Urothelium cell line (cell line): ENCODE measurements at places on chromosomes 2 and 18.
A peak's percentile ranks its signal among the peaks of the same experiment; 100 is the strongest.

DNA sequence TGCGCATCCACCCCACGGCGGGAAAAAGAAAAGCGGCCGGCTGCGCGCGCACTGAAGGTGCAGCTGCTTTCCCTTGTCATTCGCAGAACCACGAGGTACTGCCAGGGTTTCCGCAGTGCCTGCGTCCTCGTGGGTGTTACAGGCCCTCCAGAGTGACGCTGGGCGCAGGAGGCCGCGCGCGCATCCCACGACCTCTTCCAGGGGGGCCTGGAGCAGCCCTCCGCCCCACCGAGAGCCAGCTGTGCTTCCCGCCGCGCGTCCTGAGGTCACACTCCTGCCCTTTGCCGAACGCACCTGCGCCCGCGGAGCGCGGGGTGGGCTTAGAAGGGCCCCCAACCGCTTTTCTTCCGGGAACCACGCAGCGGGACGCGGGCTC is 378 bp upstream of the IAH1 start:
- no peak for DNase-seq

GRCh38 chr2:64658269-64658668 is 4.6 kb upstream of the SERTAD2 start:
- DNase-seq: no peak

GRCh38 chr2:165833156-165833555 is 39.1 kb upstream of the GALNT3 start:
- DNase-seq: peak; percentile 60

- no peak for DNase-seq
These were observed 4.9 kb downstream of the TUBB6 start for GRCh38 chr18:12312976-12313375.

- no peak for DNase-seq
These were observed 53.6 kb upstream of the LPIN2 start for GRCh38 chr18:3066341-3067110.

DNA sequence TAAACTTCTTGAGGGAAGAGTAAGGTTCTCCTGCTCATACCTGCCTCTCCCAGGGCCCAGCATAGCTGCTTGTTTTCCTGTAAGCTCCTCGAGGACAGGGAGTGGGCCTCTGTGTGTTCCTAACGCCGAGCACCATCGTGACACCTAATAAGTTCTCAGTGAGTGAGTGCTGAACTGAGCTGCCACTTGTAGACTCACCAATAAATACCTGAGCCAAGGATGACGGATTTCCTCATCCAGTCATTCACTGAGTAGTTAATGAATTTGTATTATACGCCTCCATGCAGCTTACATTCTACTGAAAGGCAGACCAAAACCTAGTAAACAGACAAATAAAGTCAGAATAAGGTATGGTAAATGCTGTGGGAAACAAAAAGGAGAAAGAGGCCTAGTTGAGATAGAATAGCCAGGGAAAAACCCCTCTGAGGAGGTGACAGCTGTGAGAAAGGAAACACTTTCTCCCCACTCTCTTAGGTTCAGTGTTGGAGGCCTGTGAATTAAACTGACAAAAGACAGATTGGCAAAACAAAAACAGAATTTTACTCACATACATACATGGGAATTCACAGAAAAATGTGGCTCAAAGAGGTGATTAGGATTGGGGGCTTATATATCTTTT is 138.6 kb downstream of the B3GNT2 start:
- no peak for DNase-seq

- no peak for DNase-seq
These were observed 1.7 kb downstream of the UNC80 start for GRCh38 chr2:209773377-209773776.

DNA sequence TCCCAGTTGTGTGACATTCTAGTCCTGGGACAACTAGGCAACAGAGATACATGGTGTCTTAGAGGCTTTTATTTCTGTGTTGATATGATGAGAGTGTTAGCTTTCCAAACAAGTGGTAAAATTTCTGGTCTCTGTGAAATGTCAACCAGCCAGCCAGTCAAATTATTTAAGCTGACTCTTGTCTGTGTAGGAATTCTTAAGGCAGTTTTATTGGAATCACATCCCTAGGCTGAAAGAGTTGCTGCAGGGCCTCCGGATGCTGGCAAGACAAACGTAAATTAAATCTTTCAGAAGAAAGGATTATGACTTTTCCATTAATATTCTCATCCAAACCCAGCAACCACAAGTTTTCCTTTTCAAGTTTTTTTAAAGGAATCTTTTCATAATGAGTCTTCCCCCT is 44.6 kb downstream of the SERPINB7 start:
- no peak for DNase-seq

GRCh38 chr2:102107741-102108070 is 34.8 kb upstream of the IL1R1 start:
- DNase-seq: no peak

DNA sequence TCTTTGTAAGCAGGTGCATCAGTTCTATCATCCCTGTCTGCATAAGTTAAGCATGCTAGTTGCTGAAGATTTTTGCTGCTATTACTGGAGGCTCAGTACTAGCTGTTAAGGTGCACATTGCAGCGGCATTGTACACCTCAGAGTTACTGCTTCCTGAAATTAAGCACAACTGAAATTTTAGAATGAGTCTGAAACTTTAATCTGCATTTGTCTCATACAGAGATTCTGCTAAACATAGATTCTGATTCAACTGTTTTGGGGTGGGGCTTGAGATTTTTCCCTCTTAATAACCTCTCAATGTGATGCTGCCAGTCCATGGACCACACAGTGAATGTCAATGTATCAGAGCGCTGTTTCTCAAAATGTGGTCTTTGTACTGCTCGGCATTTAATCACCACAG is 585.7 kb upstream of the GCFC2 start:
- DNase-seq: no peak

DNA sequence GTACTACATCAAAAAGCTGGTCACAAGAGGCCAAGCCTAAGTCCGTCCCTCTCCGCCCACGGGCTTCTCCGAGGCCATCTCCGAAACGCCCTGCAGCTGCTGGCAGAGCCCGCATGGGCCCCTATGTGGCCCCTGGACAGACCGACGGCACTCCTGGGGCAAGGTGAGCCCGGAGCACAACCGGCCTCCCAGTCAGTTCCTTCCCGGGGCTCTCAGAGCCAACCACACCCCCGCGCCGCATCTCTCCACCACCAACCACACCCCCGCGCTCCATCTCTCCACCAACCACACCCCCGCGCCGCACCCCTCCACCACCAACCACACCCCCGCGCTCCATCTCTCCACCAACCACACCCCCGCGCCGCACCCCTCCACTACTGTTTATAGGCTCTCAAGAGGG is 93.5 kb downstream of the ZNF516 start:
- no peak for DNase-seq

GRCh38 chr2:192011196-192011595 is 164.3 kb upstream of the CAVIN2 start:
- no peak for DNase-seq

DNA sequence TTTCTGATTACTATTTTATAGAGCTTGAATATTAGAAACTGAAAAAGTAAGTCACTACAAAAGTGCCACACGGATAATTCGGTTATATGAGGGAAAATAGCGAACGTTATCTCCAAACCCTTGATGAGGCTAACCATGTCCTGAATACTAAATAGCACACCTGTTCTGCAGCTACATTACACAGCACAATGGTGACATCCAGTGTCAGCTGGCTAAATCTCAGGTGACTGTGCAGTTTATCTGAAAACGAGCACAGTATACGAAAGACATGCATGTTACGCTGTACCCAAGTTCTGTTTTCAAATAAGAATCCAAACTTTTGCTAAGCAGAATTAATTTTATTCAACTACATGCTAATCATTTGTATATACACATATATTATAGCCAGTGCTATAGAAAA is 9.0 kb downstream of the CCDC68 start:
- DNase-seq: no peak

DNA sequence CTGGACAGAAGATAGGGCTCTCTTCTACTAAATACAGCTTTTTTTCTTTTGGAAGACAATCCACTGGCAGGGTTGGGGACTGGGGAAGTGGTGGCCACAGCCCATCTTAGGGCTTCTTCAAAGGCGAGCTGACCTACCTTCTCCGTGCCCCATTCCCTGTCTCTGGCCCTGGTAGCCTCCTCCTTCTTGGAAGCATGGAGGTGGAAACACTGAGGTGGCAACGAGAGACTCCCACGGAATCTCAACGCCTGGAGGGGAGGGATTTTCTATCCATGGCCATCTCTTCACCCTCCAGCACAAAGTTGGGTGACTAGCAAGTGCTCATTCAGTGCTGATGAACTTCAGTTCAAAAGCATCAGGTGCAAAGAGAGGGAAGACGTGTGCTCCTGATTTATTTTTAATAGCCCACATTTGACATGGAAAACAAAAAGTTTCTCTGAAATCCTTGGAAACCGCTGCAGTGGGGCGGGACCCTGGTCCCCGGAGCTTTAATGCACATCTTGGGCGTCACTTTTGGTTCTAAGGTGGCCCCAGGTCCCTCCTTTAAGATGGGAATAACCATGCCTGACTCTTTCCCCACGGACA is 633 bp upstream of the ARMC9 start:
- no peak for DNase-seq

GRCh38 chr2:40230707-40231432 is 221.0 kb downstream of the SLC8A1 start:
- DNase-seq: no peak

DNA sequence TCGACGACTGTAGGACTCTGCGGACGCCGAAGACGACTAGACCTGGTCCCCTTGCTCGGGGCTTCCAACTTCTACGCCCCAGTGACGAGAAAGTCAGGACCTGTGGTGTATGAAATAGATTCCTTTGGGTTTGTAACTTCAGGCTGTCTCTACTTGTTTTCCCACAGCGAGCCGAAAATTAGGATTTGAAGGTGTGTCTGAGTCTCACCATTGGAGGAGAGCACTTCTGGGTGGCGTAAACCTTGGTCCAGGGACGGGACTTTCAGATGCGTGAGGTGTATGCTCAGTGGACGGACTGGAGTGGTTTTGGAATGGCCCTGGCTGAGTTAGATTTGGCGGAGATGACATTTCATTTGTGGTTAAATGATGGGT is 1.3 kb downstream of the BIRC6 start:
- DNase-seq: no peak

DNA sequence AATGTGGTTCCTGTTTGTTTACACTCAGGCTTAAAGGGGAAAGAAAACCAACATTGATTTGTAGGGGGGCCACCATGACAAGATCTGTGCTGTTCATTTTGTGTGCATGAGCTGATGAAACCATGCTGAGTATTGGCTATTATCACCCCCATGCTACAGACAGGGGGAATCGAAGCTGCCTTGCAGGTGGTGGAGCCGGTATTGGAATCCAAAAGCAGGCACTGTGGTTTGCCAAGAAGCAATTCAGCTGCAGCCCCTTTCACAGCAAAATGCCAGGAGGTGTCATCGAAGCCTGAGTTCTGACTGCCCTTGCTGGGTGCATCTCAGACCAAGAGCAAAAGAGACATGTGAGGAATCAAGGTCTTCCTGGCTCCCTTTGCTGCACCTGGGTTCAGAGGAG is 221.9 kb downstream of the UXS1 start:
- DNase-seq: no peak

- DNase-seq: no peak
These were observed 72.5 kb downstream of the FAM210A start for GRCh38 chr18:13653746-13654433.

- DNase-seq: no peak
These were observed 52.9 kb downstream of the CRACDL start for GRCh38 chr2:98882971-98883779.
